ENCODE measurements at places on chromosomes 1 and 21.

GRCh38 chr1:202662081-202662480, 48.2 kb downstream of the SYT2 start:
- DNase-seq: no peak

DNA sequence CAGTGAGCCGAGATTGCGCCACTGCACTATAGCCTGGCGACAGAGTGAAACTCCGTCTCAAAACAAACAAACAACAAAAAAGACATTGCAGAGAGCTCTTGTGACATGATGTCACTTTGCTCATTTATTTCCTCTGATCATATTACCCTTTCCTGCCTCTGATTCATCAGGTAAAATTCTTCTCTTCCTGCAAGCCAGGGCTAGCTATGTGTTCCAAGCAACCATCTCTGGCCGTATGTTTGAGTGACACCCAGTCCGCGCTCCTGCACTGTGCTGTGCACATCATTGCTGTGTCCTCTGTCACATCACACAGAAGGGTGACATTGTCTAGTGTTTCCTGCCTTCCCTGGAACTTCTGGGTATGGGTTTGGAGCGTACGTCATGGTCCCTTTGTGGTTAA, 251.3 kb downstream of the PCP4 start:
- DNase-seq: no peak

DNA sequence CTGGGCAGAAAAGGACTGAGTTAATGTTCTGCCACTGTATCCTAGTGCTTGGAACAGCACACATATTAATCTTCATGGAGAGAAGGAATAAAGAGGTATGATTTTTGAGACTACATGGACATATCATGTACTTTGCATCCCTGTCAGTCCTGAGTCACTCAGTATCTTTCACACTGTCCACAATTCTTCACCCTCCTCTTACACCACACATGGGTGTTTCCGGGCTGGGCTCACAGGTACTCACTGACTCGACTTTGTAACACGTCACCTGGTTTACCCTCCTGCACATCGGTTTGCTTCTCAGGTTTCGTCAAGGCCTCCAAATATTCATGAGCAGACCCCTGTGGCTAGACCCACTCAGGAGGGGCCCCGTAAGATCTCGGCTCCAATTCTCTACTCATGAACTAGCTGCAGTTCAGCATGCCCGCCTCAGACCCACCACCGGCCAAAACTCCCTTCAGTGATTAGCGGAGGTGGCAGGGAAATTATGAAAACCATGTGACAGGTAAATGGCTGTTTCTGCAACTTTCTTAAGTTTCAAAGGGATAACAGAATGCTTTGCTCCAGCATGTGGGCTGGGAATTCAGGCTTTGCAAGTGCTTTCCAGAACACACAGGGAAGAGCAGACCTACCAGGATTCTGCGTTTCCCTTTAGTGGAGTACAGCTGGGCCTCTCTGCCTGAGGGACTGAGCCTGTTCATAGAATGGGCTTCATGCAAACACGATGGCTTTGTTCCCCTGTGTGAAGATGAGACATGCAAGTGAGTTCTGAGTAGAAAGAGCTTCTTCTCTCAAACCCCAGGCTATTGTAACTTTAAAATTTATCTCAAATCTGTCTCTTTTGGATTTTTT, 31.3 kb upstream of the TRABD2B start:
- DNase-seq: no peak

- no peak for DNase-seq
Measured at GRCh38 chr1:119816407-119816806, 5.1 kb upstream of the REG4 start.

- no peak for DNase-seq
Measured at GRCh38 chr1:29513357-29513756, 277.0 kb downstream of the PTPRU start.

DNA sequence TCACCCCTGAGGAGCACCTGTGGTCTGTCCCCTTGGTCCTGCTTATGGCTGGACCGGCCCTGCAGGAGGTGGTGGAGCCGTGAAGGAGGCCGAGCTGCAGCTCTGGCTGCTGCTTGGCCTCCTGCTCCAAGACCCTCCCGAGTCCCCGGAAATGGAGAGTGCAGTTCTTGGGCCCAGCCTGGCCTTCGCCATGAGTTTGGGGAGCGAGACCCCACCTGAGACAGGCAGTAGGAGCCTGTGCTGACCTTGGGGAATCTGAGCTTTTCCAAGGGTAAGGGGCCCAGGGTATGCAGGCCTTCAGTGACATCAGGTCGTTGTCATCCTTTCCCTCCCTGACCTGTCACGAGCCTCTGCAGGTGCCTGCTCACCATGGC, 14.1 kb downstream of the TMEM201 start:
- no peak for DNase-seq

DNA sequence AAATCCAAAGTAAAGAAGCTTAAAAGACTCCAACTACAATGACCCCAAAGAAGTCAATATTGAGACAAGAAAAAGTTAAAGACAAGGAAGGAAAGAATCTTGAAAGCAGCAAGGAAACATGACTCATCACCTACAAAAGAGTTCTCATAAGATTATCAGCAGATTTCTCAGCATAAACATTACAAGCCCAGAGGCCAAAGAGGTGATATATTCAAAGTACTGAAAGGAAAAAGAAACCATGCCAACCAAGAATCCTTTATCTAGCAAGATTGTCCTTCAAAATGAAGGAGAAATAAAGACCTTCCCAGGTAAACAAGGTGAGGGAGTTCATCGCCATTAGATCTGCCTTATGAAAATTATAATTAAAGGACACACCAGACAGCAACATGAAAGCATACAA, 49.8 kb downstream of the CSMD2 start:
- no peak for DNase-seq

- DNase-seq: no peak
Measured at GRCh38 chr1:15236746-15237145, 10.3 kb upstream of the FHAD1 start.

GRCh38 chr1:183956559-183957188, 80.9 kb downstream of the COLGALT2 start:
- no peak for DNase-seq

- DNase-seq: no peak
Measured at GRCh38 chr1:215617979-215618378, 50.9 kb downstream of the KCTD3 start.

Data from C1 segment of cervical spinal cord (tissue), 14 donors.